ENCODE measurements at places on chromosomes 2 and 18.

- no peak for DNase-seq
Measured at GRCh38 chr2:129796801-129797488, 182.5 kb upstream of the RAB6C start.

GRCh38 chr2:200306931-200307723, 634 bp downstream of the SPATS2L start:
- DNase-seq: no peak

DNA sequence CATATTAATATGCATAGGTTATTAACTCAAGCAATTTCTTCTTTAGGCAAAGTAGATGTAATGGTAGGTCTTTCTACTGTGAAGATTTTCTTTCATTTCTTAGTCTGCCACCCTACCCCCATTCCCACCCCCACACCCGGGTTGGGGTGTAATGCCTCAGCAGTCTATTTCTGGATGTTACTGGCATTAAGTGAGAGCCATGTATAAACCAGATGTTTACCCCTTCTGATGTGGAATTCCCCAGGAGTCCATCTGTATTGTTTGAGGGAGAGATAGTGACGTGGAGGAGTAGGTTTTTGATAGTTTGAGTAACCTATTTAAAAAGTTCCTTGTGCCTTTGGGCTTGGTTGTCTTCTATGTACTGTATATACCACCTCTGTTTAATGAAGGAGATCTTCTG, 11.8 kb downstream of the TDRD15 start:
- DNase-seq: no peak

DNA sequence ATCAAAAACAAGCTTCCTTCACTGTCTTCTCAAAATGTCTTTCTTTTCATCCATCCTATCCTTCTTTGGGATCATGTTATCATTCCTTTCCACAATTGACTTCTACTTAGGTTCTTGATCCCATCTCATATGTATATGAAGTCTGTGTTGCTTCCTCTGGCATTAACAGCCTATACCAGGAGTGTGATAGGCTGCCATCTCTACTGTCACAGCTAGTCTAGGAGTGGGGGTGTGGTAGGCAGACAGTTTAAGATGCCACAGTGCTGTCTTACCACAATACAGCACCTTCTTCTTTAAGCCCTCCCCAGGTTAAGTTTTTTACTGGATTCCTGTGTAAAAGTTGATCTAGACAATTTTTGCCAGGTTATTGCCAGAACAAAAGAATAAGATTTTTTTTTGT, 3.7 kb upstream of the HTR2B start:
- no peak for DNase-seq

DNA sequence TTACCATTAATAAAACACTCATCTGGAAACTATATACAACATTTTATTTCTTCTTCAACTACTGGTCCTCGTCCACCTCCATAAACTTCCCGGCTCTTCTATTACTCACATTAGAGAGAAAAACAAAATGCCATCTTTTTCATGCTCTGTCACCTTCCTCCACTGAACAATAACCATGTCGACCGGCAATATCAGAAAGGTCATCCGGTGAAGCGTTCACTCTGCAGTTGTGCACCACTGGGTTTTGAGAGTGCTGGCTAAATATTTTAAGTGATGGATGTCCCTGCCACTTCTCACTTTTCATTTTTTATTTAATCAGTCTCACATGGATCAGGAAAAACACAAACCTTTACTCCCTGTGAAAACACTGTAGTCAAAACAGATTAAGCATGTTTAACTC, 48.2 kb downstream of the SPP2 start:
- DNase-seq: no peak

- no peak for DNase-seq
Measured at GRCh38 chr18:9604348-9604747, 10.0 kb downstream of the PPP4R1 start.

GRCh38 chr2:191170301-191170636, 19.5 kb upstream of the STAT4 start:
- DNase-seq: no peak

DNA sequence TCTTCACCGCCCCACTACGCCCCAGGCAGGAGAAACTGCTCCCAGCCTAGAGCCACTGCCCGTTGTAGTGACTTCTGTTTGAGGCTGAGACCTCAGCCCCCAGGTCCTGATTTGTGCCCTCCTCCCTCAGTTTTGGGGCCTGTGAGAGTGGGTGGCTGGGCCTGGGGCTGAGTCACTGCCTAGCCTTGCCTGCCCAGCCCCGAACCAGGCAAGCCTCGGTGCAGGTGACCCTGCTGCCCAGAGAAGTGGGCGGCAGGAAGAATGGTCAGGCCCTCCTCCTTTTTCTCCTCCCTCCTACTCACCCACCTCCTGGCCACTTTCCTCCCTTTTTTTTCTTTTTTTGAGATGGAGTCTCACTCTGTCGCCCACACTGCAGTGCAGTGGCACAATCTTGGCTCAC, 66.6 kb downstream of the ZFP36L2 start:
- no peak for DNase-seq

- no peak for DNase-seq
Measured at GRCh38 chr2:119440501-119440870, 8.8 kb downstream of the TMEM37 start.

DNA sequence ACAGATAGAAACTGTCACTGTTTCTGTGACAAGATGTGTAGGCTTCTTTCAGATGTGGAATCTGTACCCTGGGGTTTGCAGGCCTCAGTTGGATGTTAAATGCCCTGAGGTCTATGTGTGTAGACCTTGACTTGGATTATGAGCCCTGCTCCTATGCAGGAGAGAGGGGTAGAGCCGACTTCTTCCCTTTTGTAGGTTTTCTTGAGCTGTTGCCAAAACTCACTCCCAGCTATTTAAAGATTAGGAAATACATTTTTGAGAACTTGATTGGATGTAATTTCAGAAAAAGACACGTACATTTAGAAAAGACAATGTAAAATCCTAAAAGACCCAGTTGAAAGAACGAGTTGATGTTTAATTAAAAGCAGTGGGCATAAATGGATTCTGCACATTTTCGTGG, 374.8 kb downstream of the SLC4A3 start:
- DNase-seq: no peak

GRCh38 chr18:26863122-26863879, 2.2 kb downstream of the AQP4 start:
- no peak for DNase-seq

DNA sequence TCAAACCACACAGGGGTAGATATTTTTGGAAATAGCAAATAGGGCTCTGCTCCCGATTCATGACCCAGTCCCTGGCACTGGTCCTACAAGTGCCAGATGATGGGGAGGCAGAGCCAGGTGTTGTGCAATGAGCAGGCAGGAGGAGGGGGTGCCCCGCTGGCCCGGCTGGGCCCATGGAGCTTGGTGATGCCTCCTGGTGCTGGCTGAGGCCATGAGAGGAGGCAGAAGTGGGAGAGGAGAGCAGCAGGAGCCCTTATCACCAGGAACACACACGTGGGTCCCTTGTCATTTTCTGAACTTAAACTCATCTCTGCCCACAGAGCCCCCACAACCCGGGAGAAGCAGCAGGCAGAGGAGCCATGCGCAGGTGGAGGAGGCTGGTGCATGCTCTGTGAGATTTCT, 90.5 kb upstream of the MAPK4 start:
- DNase-seq: no peak

DNA sequence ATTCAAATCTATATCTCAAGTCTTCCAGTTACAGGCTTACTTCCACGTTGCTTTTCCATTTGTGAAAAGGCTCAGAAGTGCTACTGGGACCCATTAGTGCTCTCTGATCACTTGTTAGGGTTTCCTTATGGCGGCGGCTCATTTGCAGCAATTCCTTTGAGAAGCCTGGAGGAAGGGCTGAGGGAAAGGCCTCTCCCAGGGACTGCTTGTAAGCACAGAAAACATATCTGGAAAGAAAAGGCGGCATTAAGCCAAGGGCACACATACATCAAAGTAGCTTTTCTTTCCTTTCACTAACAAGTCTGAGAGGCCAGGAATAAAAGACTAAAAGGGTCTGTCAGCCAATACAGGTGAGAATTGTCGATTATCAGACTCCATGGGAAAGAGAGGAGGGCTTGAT, 39.4 kb upstream of the ITGB6 start:
- no peak for DNase-seq

DNA sequence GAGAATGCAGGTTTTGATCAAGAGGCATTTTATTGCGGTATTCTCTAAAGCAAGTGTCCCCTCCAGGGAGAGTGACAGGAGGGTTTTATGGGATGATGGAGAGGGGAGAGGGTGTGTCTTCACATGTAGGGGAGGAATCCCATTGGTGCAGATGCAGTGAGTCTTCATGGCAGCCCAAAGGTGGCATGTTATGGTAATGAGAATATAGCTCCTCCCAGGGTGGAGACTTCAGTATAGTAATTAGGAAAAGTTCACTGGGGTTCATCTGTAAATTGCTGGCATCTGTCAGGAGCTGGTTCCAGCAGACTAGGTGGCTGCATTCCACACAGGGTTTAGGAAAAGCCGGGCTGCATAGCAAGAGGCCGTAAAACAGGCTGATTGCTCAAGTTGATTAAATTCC, 230.7 kb upstream of the CCDC68 start:
- DNase-seq: no peak

GRCh38 chr2:133733901-133734255, 165.6 kb upstream of the NCKAP5 start:
- DNase-seq: no peak

- DNase-seq: no peak
Measured at GRCh38 chr2:10972683-10973433, 61.1 kb downstream of the KCNF1 start.

DNA sequence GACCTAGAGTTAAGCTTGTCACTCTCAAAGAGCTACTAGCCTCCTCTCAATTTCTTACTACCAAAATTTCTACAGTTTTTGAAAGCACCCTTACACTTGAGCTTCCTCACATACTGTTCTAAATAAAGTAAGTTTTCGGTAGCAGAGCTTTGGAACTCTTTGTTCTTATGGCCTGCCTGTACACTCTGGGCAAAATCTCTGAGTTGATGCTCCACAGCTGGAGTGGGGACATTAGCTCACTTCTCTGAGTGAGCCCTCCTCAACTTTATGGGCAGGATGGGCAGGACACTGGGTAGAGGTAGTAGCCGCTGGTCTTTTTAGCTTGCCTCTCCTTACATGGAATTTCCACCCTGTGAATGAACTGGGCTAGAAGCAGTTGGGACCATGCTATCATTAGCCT, 127.8 kb downstream of the FAM210A start:
- DNase-seq: no peak

GRCh38 chr2:224260372-224261020, 141.4 kb downstream of the FAM124B start:
- DNase-seq: no peak

DNA sequence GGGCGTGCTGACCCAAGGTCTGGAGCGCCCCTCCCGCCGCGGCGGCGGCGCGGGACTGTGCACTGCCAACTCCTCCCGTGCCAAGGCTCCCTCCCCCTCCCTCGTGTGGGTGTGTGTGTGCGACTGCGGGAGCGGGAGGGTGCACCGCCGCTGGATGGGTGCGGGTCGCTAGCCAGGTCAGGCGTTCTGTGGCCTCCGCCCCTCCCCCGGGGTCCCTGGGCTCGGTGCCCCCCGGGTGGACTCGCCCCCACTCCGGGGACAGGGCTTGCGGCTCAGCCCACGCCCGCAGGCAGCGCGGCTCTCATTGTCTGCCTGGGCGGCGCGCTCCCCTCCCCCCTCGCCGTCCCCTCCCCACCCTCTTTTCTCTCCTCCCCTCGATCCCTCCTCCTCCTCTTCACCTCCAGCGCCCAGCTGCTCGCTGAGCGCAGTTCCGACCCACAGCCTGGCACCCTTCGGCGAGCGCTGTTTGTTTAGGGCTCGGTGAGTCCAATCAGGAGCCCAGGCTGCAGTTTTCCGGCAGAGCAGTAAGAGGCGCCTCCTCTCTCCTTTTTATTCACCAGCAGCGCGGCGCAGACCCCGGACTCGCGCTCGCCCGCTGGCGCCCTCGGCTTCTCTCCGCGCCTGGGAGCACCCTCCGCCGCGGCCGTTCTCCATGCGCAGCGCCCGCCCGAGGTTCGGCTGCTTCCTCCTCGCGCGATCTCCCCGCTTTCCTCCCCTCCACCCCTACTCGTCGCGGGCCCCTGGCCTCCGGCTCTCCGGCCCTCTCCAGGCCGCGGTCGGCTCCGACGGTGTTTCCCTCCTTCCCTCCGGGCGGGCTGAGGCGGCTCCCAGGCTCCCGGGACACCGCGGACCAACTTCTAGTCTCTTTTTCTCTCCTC, at the start of gene GATA6:
TSS of gene GATA6 (plus strand) at position 579 of the 878 bp plus-strand sequence. CDS start 1,556 bp downstream, outside the sequence.
- no peak for DNase-seq

- no peak for DNase-seq
Measured at GRCh38 chr2:158443606-158444005, 12.9 kb downstream of the CCDC148 start.

GRCh38 chr18:52747869-52748268, 407.9 kb downstream of the DCC start:
- DNase-seq: no peak

- DNase-seq: no peak
Measured at GRCh38 chr2:29463181-29463900, 348.1 kb downstream of the CLIP4 start.

DNA sequence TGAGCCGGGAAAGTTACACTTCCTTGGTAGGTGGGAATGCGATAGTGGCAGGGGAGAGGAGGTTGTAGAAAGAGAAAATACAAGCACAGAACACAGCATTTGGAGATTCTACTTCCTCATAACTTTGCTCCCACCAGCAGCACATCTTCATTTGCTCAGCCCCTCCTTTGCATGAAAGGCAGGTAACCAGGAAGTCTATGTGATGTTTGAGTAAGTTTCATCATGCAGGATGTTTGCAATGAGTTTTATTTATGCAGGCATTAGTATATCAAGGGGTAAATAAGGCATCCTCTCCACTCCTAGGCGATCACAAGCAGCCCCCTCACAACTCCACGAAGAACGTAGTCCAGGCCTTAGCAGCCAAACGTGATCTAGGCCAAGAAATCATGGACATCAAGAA, 5.0 kb downstream of the RNF152 start:
- DNase-seq: no peak

DNA sequence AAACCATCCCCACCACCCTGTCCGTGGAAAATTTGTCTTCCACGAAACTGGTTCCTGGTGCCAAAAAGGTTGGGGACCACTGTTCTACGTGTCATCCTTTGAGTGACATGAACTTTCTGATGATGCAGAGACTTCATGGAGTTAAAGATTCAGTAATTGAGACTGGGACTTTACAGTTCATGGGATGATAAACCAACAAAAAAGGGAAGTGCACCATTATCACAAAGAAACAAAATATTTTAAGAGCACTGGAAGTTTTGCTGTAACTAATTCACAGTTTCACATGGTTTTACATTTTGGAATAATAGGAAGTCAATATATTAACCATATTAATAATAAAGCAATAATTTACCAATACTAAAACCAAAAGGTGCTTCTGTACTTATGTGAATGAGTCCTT, 126.8 kb downstream of the AQP4 start:
- DNase-seq: no peak

GRCh38 chr2:170817093-170818035, 677 bp downstream of the GAD1 start:
- DNase-seq: no peak

Data from memory B cell (primary cell).